ENCODE measurements at places on chromosomes 7 and 10.

DNA sequence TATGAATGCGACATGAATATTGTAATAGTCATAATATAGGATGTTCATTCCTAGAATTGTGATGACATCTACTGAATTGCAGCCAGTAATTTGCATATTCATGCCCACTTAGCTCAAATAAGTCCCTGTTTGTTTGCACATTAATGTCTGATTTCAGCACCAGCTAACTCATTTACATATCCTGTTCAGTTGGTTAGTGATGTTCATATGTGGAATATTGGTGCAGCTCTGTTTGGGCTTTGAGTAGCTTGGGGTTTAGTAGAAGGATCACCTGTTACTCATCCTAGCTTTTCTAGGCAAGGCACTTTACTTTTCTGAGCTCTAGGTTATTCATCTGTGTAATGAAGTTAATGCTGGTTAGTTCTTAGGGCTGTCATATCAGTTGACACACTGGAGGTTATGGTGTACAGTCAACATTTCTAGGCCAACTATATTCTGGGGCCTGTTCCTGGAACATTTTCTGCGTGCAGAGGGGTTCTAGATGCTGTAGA, 238.4 kb downstream of the EXOC4 start:
- DNase-seq, result no peak

- DNase-seq, result no peak
Observed at GRCh38 chr10:30630571-30630970, 1.0 kb upstream of the LYZL2 start.

DNA sequence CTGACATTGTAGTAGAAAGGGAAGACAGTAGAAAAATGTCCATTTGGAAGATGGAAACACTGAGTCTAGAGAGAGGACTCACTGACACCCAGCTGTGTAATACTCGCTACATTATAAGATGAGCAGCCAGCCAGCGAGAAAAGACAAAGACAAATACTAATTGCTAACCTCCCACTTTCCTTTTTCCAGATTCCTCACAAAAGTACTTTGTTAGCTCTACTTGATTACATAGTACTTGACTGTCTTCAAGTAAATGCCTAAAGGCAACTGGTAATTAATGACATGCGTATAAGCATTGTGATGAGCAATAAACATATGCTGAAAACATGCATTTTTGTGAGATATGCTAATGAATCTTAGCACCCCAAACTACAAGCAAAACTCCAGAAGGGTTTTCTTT, 363.1 kb downstream of the GPAM start:
- no peak for DNase-seq

GRCh38 chr10:7389346-7389745, 21.5 kb downstream of the SFMBT2 start:
- no peak for DNase-seq

DNA sequence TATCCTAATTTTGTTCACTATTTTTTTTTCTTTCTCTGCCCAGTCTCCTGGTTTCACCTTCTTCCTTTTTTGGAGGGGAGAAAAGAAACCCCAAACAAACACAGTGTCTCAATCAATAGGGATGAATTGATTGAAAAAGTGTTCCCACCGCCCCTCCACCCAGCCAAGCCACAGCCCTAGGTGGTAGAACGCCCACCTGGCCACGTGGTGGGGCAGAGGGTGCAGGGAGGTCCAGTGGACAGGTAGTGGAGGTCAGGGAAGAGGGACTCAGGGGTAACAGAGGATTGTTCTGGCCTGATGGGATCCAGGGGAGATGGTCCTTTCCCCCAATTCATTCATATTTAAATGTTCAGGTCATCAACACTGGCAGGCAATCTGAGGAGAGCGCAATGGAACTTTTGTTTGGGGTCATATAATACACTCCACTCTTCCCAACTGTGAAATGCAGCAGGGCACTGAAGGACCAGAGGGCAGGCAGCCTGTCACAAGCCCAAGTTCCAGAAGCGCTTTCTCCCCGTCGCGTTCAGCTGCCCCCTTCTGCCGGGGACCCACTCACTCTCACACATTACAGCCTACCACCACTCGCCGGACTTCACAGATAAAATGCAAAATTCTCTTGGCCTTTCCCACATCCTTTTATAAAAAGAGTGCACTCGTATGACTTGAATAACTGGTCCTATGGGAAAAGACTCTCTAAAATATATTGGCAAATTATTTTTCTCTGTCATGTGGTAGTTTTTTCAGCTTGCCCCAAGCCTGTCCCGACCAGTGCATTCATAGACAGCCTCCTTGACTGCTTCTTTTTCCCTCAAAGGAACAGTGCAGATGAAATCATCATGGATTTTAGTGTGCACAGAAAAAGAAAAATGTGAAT, 1.6 kb downstream of the INHBA start:
- no peak for DNase-seq

- no peak for DNase-seq
Observed at GRCh38 chr7:119935418-119936025, 337.5 kb upstream of the KCND2 start.

DNA sequence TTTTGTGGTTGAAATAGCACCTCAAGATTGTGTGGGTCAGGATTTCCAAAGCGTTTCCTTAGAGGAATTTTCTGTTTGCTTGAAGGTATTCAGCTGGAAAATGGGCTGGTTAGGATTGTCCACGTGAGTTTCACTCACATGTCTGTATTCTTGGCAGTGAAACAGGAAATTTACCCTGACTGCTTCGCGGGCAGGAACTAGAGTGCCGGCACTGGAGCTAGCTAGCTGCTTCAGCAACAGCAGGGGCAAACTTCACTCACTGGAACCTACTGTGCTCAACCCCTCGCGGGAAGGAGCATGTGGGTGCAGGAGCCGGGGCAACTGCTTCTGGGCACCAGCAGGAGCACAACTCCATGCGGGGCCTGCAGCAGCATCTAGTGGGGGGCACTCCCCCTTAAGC, 38.0 kb upstream of the RTKN2 start:
- peak; percentile 2 for DNase-seq

GRCh38 chr10:71246591-71247413, 34.4 kb downstream of the UNC5B start:
- no peak for DNase-seq

DNA sequence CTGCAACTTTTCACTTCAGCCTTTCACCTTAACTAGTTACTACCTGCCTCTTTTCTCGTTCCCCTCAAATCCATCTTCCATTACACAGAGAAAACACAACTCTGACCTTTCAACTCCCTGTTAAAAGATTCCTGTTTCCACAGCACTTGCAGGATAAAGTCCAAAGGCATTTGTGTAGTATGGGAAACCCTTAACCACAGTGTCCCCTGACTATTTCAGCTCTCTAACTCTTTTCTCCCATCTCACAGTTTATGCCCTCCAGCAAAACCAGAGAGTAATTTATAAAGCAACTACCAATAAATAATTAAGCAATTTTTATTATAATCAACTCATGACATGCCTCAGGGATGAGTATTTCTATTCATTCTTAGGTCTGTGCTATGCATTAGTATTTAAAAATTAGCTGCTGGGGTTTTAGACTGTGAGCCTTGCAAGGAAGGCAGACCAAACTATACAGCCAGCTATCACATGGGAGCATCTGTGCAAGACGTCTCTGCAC, 51.0 kb downstream of the COL1A2 start:
- DNase-seq, result no peak

- DNase-seq, result no peak
Observed at GRCh38 chr10:76899490-76899889, 738.1 kb downstream of the KCNMA1 start.

DNA sequence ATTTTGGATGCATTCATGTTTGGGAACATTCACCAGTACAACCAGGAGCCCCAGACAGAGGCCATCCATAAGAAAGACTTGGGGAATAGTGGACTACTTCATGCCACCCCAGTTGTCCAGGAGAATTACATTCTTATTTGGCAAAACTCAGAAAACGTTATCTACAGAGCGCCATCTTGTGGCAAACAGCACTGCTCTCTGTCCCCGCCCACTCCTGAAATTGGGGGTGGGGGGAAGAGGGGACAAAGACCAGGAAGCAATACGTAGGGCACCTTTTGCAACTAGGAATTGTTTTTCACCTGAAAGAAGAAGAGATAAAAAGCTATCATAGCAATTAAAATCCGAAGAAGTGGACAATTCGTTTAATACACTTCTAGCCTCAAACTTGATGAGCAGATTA, 134.6 kb upstream of the MGMT start:
- DNase-seq, result no peak

- no peak for DNase-seq
Observed at GRCh38 chr10:126955396-126955795, 50.2 kb downstream of the DOCK1 start.

DNA sequence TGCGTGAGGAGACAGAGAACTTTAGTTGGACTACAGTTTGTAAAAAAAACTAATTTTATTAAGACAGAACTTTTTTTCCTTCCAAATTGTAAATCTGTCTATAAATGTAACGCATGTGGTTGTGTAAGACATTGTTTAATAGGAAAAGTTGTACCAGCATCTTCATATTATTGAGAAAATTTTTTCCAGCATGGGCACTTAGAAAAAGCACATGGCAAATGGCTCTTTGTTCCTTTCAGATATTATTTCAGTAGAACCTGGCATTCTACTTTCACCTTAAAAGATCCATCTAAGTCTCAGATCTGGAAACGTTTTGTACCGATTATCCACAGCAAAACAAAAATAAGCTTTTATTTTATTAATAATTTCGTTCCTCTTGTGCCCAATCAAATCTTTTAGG, 43.2 kb downstream of the ZRANB1 start:
- DNase-seq, result no peak

- DNase-seq, result no peak
Observed at GRCh38 chr7:47390914-47391313, 191.0 kb downstream of the TNS3 start.

GRCh38 chr10:61398366-61399129, 54.6 kb downstream of the TMEM26 start:
- DNase-seq, result no peak

GRCh38 chr10:29811751-29812427, 177.1 kb upstream of the SVIL start:
- no peak for DNase-seq

- DNase-seq, result no peak
Observed at GRCh38 chr10:63825111-63825510, 303.9 kb downstream of the REEP3 start.

DNA sequence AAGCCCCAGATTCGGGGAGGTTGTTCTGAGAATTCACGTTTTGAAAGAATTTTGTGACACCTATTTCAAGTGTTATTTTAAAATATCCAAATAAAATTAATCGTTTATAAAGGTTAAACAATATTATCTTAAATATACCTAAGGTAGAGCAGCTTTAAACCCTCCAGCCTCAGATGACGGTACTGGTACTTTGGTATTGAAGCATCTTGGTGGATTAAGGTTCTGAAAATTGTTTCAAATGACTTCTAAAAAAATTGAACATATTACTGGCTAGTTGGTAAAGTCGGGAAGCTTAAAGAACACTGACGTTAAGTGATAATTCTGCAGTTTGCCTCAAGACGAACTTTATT, 392 bp upstream of the HUS1 start:
- DNase-seq, result no peak

- no peak for DNase-seq
Observed at GRCh38 chr10:11720260-11720741, 21.9 kb upstream of the ECHDC3 start.

- no peak for DNase-seq
Observed at GRCh38 chr7:43877968-43878864, 8.9 kb upstream of the MRPS24 start.

- no peak for DNase-seq
Observed at GRCh38 chr10:127196282-127197153, at the start of gene INSYN2A. INSYN2A (minus strand) TSS chr10:127196591; CDS start chr10:127176395, 20,196 bp downstream.

DNA sequence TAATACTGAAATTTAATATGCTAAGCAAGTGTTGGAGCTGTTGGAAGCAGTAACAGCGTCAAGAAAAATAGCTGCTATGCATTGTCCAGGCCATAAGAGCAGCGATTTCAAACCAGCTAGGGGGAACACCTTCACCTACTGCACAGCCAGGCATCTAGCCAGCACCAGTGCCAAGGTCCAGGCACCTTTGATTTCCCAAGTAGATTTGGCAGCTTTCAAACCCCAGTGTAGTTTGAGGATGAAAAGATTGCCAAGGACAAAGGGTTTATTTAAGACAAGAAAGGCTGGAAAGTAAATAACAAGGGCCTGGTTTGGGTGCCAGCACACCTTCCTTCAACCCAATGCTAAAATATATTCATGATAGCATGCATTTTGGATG, 65.4 kb upstream of the ZNF92 start:
- no peak for DNase-seq

GRCh38 chr7:12158334-12159060, 52.6 kb upstream of the TMEM106B start:
- DNase-seq, result no peak

DNA sequence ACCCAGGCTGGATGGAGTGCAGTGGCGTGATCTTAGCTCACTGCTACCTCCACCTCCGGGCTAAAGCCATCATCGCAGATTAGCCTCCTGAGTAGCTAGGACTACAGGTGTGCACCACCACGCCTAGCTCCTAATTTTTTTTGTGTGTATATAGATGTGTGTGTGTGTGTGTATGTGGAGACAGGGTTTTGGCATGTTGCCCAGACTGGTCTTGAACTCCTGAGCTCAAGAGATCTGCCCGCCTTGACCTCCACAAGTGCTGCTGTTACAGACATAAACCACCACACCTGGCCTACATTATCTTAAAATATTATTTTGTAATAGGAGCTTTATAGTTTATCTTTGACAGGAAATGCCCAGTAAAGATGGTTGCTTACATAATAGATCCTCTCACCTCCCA, 25.0 kb downstream of the FOXP2 start:
- DNase-seq, result no peak

Measured in effector CD4-positive, alpha-beta T cell (primary cell).